Stimulated activated naive CD4-positive, alpha-beta T cell (primary cell): ENCODE measurements at places on chromosomes 5 and 9.

- no peak for DNase-seq
These were observed 142.5 kb downstream of the DENND1A start for GRCh38 chr9:123787416-123787815.

- peak; percentile 22 for DNase-seq
These were observed 83.9 kb upstream of the GRAMD2B start for GRCh38 chr5:126339215-126339805.

GRCh38 chr9:70117835-70118319 is 74.2 kb downstream of the MAMDC2 start:
- DNase-seq, result no peak

DNA sequence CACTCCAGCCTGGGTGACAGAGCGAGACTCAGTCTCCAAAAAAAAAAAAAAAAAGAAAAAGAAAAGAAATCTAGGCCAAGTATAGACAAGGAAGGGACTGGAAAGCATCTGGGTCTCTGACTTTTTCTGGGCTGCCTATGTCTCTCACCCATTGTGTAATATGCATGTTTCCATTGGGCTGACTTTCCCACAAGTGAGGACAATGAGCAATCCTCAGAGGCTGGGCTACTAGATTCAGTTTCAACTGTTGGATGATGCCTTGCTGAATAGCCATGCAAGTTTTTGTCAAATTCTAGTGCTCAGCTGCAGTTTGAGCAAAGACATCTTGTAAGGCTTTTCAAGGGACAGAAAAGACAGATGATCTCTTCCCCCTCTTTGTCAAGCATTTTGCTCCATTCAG is 82.1 kb downstream of the PHAX start:
- DNase-seq, result no peak

GRCh38 chr9:114953959-114954358 is 23.6 kb upstream of the TNFSF8 start:
- DNase-seq, result no peak

DNA sequence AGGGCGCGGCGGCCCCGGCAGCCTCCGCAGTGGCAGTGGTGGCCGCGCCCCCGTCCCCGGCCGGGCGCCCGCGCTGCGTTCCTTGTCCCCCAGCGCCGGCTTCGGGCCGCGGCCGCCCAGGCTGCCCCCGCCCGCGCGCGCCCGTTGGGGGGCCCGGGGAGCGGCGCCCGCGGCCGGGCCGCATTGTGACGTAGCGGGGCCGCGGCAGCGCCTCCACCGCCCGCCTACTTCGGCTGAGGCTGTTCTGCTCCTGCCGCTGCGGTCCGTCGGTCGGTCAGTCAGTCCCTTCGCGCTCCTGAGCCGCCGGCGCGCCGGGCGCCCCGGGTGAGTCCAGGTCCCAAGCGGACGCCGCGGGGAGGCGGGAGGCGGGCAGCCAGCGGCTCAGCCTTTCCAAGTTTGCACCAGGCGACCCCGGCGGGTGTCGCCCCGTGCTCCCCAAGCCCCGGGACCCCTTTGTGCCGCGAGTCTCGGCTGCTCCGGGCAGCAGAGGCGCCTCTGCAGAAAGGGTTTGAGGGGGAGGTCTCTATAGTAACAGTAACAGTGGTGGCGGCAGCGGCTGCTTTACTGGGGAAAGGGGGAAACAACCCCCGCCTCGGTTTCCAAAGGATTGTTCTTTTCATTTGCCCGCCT is at the start of gene SNCAIP:
SNCAIP (plus strand) TSS at position 277 of the 630 bp plus-strand sequence. CDS start 78,898 bp downstream, outside the sequence.
- no peak for DNase-seq

- DNase-seq, result no peak
These were observed 60.0 kb upstream of the RARS1 start for GRCh38 chr5:168426007-168426863.

- DNase-seq, result peak; percentile 12
These were observed 1.0 kb downstream of the TBC1D2 start for GRCh38 chr9:98254228-98255060.

DNA sequence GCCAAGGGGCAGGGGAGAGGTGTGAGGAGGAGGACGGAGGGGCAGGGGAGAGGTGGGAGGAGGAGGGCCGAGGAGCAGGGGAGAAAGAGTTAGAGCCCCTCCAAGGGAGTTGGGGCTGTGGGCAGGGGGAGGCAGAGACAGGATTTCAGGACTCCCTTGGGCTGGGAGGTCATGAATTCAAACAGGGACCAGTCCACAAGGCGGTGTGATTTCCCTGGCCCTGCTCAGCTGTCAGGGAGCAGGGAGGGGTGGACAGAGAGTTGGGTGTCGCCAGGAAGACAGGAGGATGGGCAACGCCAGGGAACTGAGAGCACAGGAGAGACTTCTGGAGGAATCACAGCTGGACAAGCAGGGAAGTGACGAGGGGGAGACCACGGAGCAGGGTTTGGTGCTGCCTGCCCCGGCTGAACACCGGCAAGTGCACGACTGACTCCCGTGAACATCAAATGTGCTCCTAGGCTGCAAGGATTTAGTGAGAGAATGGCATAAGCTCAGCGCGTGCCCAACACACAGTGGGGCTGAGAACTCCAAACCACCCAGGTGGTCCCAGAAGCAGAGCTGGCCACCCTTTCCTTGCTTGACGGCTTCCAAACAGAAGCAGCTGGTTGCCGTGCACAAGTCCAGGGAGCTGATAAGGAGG is 17.8 kb upstream of the OLFM1 start:
- DNase-seq, result no peak

DNA sequence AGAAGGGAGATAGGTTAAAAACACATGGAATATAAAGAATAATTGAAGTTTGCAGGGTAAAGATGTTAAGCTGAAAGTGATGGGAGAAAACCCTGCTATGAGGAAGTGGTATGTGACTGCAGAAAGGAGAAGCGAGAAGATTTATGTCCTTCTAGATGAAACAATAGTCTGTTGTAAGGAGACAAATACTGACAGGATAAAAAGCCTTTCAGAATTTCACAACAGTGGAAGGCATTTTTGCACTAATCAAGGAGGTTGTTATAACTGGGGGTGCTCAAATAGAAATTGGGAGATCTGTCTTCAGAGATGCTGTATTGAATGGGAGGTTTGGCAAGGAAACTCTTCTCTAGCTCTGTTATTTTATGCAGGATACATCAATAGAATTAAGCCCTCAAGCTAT is 69.6 kb downstream of the NMUR2 start:
- DNase-seq, result no peak

- DNase-seq, result no peak
These were observed 244.4 kb upstream of the FBXL7 start for GRCh38 chr5:15255576-15255975.

GRCh38 chr5:132342291-132343180 is 27.0 kb upstream of the SLC22A5 start:
- no peak for DNase-seq

DNA sequence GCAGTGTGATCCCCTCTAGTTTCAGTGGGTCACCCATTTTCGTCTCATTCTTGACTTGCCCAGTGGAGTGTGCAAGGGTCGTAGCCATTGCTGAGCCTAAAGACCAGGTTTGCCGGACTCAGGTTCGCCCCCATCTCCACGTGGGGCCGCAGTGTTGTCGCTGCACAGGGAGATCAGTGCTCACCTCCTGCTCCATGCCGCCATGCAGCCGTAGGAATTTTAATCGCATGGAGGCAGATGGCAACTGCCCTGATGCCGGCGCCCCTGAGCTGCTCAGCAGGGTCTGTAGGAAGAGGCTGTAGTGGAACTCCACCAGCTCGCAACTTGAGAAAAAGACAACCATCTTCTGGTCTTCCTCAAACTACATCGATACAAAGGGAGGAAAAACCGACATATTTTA is 24.1 kb downstream of the DDX31 start:
- no peak for DNase-seq

DNA sequence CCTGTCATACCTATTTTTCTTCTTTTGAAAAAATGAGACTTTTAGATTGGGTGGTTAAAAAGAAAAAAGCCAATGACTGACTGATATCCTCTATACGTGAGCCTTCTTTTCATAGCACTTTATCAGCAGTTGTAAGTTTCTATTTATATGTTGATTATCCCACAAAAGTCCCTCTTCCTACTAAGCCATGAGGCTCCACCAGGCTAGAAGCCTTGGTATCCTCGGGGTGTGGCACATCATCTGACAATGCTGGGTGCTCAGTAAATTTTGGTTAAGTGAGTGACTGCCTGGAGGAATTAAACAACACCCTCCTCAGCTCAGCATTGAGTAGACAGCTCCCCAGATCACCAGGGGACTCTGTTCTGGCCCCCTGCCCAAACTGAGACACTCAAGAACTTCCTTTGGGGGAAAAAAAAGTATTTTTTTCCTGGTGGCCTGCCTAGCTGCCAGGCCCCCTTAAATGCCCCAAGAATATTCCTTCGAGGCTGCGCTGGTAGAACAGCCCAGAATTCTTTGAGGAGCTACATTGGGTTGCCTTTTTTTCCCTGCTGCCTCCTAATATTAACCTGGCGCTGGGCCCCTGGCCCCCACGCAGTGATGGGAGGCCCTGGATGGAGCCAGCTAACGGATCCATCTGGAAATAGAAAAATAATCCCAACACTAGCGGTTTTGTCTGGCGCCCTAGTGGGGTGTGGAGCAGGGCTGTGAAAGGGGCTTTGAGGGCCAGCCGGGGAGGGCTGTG is 23.4 kb upstream of the COL27A1 start:
- no peak for DNase-seq

GRCh38 chr9:83544002-83544698 is 5.9 kb upstream of the FRMD3 start:
- no peak for DNase-seq

- no peak for DNase-seq
These were observed 617 bp downstream of the PTPN3 start for GRCh38 chr9:109497226-109498153.

GRCh38 chr5:56232538-56232937 is 592 bp downstream of the ANKRD55 start:
- DNase-seq, result no peak

GRCh38 chr9:122291458-122291857 is 26.8 kb downstream of the MRRF start:
- no peak for DNase-seq

- DNase-seq, result no peak
These were observed 18.4 kb downstream of the RUFY1 start for GRCh38 chr5:179568721-179569120.

DNA sequence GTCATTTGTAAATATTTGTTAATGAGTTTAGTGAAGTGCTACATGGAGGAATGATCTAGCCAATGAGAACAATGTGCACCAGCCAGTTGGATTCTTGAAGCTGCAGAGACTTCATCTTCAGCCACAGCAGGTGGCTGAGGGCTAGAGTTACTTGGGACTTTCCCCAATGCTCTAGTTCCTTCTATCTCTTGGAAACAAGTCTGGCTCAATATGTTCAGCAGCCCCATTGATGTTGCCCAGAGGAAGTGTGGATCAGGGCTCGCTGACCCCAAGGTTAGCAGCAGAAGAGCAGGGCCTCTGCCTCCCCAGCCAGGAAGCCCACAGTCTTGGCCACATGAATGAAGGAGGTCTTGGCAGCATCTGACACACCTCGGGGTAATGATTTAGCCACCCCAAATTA is 117.5 kb downstream of the SLC1A3 start:
- DNase-seq, result no peak

GRCh38 chr5:78634634-78635033 is 13.9 kb downstream of the LHFPL2 start:
- DNase-seq, result no peak

DNA sequence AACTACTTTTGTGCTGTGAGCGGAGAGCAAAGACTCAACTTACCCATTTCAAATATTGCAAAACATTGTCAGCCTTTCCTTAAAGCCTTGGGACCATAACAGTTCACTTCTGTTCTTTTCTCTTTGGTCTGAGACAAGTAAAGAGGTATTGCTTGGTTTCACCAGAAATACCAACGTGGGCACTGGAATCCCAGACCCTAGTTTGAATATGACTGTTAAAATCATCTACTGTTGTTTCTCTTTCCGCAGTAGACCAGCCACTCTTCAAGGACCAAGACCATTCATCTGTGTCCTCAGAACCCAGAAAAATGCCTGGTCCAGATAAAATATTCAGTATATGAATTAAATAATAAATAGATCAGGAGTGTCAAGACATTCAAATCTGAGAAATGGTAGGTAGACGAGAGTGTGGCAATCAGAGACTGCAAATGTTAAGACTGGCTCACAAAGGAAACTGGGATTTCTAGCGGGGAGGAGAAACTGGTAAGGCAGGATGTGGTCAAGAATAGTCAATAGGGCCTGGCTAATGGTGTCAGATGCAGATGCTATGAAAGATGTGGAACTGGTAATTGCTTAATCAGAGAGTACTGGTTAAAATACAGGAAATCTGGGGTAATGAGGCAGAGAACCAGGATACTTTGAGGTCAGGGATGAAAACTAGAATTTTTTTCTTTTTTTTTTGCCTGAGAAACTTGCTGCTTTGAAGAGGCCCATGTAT is 82.1 kb upstream of the IL33 start:
- no peak for DNase-seq

GRCh38 chr9:137492464-137493363 is 33.6 kb upstream of the NSMF start:
- DNase-seq, result no peak

GRCh38 chr9:125961072-125961471 is 213.9 kb downstream of the PBX3 start:
- DNase-seq, result no peak

DNA sequence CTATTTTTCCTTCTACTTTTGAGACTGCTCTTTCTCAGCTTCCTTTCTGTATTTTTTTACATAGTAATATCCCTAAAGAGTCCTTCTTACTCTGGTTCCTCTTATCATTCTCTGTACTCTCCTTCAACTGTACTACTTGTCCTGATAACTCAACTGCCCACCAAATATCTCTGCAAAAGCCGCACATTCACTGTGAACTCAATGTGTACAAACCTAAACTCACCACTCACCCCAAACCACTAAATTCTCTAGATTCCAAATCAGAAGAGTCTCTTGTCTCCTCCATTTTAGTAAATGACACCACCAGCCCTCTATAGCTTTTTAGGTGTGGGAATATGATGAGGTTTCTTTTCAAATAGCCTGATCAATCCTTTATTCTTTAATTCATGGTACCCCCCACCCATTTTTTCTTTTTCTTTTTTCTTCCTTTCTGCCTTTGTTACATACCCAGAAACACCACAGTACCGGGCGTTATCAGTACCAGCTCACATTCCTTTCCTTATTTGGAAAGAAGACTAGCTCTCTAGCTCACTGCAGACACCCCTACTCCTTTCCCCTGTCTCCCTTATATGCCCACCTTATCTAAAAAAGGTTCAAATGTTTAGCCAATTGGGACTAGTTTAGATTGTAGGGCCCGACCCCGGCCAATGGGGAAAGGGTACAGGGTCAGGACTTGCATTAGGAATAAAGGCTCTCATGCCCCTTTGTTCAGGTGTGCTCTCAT is 63.1 kb upstream of the RANBP6 start:
- no peak for DNase-seq

GRCh38 chr9:6557883-6558616 is 87.5 kb downstream of the GLDC start:
- no peak for DNase-seq

DNA sequence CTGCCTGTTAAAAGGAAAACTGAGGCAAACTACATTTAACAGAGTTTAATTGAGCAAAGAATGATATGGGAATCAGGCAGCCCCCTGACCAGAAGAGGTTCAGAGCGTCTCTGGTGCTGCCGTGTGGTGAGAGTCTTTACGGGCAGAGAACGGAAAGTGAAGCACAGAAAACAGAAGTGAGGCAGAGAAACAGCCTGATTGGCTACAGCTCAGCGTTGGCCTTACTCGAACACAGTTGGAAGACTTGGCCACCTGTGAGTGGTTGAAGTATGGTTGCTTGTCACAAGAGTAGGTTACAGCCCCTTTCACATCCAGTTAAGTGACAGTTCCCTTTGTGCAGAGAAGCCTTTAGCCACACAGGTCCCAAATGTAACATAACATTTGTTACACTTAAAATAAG is 16.9 kb upstream of the FBP1 start:
- DNase-seq, result peak; percentile 42
